Hepatocyte (in vitro differentiated cells): ENCODE measurements at places on chromosomes 5 and 9. TPM values are rescaled to one million over a fixed set of nuclear protein-coding genes. Genes with fewer than 3 reads are reported as not detected.

PRDM9 gene
- 0.56 TPM in 1 of 2 replicates, not detected in the other for total RNA-seq

SLC36A2 gene
- 0.30 TPM in 1 of 2 replicates, not detected in the other for total RNA-seq

FABP6 gene
- 51.5 and 55.7 TPM in 2 replicates for total RNA-seq

SLC25A48 gene
- total RNA-seq, result 1.0 and 7.0 TPM in 2 replicates

LAMC3 gene
- total RNA-seq, result 12.4 and 29.5 TPM in 2 replicates

C9orf50 gene
- not detected in 2 replicates for total RNA-seq

FOXD4L5 gene
- 0.04 TPM in 1 of 2 replicates, not detected in the other for total RNA-seq

ACTBL2 gene
- 0.16 and 0.83 TPM in 2 replicates for total RNA-seq

TMEM215 gene
- total RNA-seq, result 0.40 and 0.43 TPM in 2 replicates

C5orf58 gene
- total RNA-seq, result not detected in 2 replicates

RBM27 gene
- 17.5 and 28.8 TPM in 2 replicates for total RNA-seq

BAAT gene
- total RNA-seq, result 41.8 and 45.2 TPM in 2 replicates

OTULINL gene
- total RNA-seq, result 25.4 and 35.4 TPM in 2 replicates

VCP gene
- 234 and 250 TPM in 2 replicates for total RNA-seq

SLC25A2 gene
- 0.50 and 1.7 TPM in 2 replicates for total RNA-seq

FGD3 gene
- total RNA-seq, result 5.8 and 6.3 TPM in 2 replicates

ADCY2 gene
- total RNA-seq, result 8.4 and 8.5 TPM in 2 replicates

PCDHGC3 gene
- 16.9 and 18.9 TPM in 2 replicates for total RNA-seq

DDX4 gene
- 0.17 TPM in 1 of 2 replicates, not detected in the other for total RNA-seq

ECSCR gene
- 0.27 and 2.2 TPM in 2 replicates for total RNA-seq

SHOC1 gene
- 0.04 and 0.37 TPM in 2 replicates for total RNA-seq

ALDH7A1 gene
- 48.8 and 50.0 TPM in 2 replicates for total RNA-seq

LYSMD3 gene
- 29.8 and 30.6 TPM in 2 replicates for total RNA-seq

GRXCR2 gene
- not detected in 2 replicates for total RNA-seq

CDH9 gene
- total RNA-seq, result 0.53 and 2.2 TPM in 2 replicates

ARHGAP26 gene
- 16.5 and 20.0 TPM in 2 replicates for total RNA-seq

DMGDH gene
- 0.16 and 0.87 TPM in 2 replicates for total RNA-seq

PCDHGA6 gene
- total RNA-seq, result 0.12 TPM in 1 of 2 replicates, not detected in the other

PCDHGC4 gene
- 0.44 and 1.5 TPM in 2 replicates for total RNA-seq

LTC4S gene
- total RNA-seq, result 0.72 TPM in 1 of 2 replicates, not detected in the other

DNAI1 gene
- total RNA-seq, result 0.57 TPM in 1 of 2 replicates, not detected in the other

EIF4EBP3 gene
- 2.7 and 3.5 TPM in 2 replicates for total RNA-seq

WHRN gene
- 3.2 and 3.7 TPM in 2 replicates for total RNA-seq
